MCF 10A (cell line): ENCODE measurements at places on chromosomes 1 and 21.
A peak's percentile ranks its signal among the peaks of the same experiment; 100 is the strongest.

GRCh38 chr1:221097479-221098281 lies 218.4 kb downstream of the HLX start:
- DNase-seq: peak; percentile 95

DNA sequence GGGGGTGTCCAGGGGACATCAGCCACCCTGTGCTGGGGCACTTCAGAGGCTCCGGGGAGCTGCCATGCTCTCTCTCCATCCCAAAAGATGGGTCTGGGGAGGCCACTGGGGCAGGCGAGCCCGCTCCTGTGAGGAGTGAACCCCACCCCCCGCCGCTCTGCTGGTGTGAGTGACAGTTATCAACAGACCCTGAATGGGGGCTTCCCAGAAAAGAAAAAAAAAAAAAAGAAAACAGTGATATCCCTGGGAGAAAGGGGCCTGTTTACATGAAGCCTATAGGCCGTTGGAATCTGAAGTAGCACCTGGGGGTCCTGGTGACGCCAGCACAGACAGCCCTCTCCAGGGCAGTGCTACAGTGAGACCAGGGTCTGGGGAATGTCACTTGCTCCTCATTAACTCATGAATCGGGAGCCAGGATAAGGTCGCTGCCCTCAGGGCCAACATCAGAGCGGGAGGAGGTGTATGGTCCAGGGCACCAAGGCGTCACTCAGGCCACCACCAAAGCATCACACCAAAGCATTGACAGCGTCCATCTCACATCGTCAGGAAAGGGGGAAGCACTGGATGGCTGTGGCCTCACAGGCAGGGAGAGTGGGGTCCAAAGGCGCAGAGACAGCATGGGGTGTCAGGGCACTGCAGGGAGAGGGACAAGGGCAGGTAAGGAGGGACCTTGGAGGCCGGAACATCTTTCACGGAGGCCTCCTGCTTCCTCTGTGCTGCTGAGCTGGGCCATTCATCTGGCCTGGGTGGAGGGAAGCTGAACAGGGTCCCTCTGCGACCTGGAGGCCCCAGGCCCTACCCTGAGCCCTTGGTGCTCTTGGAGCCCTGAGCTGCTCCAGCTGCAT lies 8.4 kb upstream of the NPHP4 start:
- DNase-seq: no peak

GRCh38 chr21:37297364-37297763 lies 30.2 kb upstream of the VPS26C start:
- no peak for DNase-seq

DNA sequence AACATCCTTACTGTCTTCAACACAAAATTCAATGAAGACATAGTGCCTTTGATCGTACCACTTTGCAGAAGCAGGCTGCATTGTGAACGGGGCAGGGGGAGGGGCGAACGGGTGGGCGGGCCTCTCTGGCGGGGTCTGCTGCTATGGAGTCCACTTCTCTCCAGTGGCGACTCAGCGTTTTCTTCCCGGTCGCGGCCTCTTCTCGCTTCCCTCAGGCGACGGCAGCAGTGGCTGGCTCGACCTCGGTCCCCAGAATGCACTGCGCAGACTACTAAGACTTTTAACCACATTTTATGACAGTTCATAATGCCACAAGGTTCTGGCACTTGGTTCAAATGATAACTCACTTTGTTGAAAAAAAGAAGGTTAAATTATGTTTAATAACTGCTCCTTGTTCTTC lies 21.2 kb downstream of the GBP2 start:
- DNase-seq: no peak

DNA sequence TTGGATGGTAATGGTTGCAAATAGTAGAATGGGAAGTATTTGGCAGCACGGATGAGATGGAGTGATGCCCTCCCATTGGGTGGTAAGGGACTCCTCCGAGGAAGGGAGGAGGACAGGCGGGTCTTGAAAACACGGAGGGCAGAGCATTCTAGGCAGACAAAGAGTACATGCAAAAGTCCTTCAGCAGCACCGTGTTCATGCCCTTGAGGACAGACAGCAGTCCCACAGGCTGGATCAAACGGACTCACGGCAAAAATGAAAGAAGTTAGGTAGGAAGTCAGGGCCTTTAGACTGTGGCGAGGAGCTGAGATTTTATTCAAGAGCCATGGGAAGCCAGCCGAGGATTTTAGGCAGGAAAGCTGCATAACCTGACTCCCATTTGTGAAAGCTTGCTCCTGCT lies 253.9 kb downstream of the RHOU start:
- no peak for DNase-seq

DNA sequence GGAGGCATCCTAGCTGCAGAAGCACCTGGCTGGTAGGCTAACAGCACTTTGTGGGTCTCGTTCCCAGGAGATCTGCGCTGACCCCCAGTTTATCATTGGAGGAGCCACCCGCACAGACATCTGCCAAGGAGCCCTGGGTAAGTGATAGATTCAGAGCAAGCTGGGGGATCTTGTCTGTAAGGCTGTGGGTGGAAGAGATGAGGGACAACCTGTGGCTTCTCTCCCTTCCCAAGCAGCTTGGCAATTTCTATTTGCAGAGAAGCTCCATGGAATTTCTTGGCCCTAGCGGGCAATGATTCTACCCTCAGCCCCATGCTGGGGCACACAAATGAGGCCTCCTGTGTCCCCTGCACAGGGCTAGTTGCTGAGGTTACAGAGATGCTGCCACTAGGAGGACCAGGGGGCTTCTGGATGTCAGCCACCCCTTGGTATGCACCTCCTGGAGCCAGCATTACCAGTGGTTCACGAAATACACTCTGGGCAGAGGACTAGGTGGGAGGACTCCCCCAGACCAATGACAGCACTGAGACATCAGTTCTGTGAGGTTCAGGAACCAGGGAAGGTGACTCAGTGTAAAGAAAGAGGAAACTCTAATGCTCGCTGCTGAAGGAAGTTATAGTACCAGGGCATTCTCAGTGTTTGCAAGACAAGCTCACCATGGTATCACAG lies 5.5 kb downstream of the CAPN2 start:
- no peak for DNase-seq

DNA sequence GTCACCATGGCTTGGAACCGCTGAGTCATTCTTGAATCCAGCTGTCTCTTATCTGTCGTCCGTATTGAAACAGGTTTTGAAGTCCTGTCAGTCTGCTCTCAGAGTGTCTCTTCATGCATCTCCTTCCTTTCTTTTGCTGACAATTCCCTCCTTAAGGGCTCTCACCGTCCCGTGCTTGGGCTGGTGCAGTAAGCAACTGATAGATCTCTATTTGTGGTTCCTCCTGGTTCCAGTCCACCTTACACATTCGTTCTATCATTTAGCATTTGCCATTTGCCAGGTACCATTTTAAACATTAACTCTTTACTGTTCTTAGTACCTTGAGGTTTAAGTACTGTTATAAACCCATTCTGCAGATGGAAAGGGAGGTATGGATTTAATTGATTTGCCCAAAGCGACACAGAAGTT lies 88.9 kb downstream of the DYRK1A start:
- no peak for DNase-seq

DNA sequence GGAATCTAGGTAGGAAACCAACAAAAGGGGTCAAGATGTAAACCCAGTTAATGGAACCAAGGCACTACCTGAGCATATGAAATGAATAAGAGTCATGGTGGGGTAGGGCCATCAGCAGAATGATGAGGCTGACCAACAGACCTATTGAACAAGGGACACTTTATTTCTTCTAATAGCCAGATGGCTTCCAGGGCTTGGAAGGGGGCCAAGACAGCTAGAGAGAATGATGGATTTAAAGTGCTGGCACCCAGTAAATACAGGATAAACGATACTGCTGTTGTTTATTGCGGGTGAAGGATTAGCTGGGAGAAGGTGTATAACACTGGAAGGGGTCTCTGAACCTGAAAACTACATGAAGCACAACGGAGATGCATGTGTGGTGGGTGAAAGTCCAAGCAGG lies 15.6 kb downstream of the DDAH1 start:
- DNase-seq: no peak

DNA sequence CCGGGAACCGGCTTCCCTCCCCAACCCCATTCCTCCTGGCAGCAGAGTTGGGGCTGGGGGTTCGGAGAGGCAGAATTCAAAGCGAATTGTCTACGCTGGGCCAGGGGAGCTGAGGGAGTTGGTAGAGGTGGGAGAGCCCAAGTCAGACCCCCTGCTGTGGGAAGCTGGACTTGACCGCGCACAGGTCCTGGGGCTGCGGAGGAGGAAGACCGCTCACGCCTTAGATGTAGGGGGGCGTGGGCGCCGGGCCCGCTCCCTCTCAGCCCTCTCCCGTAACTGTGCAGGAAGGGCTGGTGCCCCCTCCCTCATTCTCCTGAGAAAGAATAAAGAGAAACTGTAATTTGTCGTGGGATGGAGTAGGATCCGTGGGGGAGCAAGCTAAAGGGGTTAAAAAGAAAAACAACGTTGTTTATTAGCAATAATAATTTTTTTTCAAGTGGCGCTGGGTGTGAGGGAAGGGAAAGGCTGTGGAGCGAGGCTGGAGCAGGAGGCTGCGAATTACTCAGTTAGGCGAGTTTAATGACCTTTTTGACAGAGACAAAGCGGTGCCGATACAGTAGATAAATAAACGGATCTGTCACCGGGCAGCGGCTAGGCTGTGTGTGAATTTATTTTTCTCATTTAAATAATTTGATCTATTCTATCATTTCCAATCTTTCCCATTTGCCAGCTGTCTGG lies 838 bp upstream of the GRIK3 start:
- DNase-seq: no peak

DNA sequence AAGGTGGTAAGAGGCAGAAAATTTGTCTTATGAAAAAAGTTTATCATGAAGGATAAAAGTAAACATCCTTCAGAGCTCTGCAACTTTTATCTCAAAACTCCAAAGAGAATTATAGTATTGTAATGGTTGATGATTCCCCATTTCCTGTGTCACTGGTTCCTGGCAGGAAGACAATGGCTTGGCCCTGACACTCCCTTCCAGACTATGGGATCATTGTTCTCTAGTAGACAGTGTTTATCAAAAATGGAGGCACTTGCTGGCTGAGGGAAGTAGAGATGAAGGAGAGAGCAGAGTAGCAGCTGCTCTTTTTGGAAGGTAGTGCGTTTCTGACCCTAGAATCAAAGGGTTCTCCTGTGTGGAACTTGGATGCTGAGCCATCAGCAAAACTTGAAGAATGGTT lies 145.9 kb upstream of the ATP1B1 start:
- no peak for DNase-seq

- DNase-seq: no peak
Observed at GRCh38 chr1:59520194-59520593, 223.3 kb downstream of the FGGY start.

- no peak for DNase-seq
Observed at GRCh38 chr1:3061566-3061965, 7.4 kb upstream of the PRDM16 start.

- no peak for DNase-seq
Observed at GRCh38 chr1:229162825-229163515, 107.9 kb upstream of the RAB4A start.

- peak; percentile 92 for DNase-seq
Observed at GRCh38 chr1:168121401-168122011, 15.2 kb downstream of the GPR161 start.

DNA sequence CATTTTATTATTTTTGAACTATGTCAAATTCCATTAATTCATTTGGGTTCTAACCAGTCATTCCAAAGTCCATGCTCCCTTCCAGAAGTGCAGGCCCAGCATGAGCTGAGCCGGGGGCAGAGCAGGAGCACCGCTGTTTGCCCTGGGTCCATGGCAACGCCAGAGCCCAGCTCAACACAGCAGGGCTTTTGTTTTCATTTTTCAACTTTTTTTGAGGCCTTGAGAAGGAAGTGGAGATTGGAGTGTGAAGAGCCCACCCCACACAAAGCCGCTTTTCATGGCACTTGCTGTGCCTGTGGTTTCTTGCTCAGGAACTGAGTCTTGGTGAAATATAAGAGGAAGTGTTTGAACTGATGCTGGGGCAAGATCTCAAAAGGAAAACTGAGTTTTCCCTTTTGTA lies 13.2 kb upstream of the PRMT2 start:
- DNase-seq: no peak

DNA sequence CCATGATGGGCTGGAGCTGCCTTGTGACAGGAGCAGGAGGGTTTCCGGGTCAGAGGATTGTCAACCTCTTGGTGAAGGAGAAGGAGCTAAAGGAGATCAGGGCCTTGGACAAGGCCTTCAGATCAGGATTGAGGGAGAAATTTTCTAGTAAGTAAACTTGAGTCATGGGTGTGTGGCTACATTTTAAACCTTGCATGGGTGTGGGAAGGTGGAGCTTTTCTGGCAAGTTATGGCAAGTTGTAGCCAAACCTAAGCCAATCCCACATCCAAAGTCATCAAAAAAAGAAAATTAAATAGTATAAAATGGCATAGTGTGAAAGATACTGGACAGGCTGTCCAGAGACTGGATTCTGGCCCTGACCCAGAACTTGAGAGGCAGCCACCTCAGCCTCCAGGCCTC lies 39.8 kb upstream of the HSD3B1 start:
- no peak for DNase-seq

DNA sequence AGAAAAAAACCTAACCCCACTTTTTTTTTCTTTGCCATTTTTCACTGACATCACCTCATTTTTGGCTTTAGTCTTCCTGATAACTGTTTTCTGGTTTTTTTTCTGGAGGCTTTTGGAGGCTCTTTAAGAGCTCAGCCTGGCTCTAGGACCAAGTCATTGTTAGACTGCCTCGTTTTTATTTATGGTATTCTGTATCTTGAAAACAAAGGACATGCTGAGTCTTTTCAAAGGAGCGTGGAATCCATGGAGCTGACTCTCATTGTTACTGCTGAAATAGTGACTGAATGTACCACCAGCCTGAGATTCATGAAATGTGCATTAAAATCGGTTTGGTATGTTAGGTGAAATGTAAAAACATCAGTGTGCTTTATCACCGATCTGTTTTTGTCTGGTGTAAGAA lies 28.0 kb downstream of the RASAL2 start:
- no peak for DNase-seq

- DNase-seq: no peak
Observed at GRCh38 chr1:228334226-228334935, 72.3 kb downstream of the TRIM11 start.

GRCh38 chr1:157862114-157863070 lies 20.8 kb upstream of the CD5L start:
- DNase-seq: peak; percentile 42

DNA sequence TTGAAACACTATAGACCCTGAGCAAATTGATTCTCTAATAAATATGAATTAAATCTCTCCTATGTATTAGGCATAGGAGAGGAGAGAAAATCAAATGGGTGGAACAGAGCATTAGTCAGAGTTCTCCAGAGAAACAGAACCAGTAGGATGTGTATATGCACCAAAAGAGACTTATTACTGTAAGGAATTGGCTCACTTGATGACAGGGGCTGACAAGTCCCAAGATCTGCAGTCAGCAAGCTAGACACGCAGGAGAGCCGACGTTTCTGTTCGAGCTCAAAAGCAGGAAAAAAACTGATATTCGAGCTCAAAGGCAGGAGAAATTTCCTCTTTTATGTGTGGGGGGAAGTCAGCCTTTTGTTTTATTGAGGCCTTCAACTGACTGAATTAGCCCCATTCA lies 259.2 kb upstream of the KAZN start:
- DNase-seq: no peak

- DNase-seq: peak; percentile 35
Observed at GRCh38 chr1:198641501-198641900, 2.7 kb downstream of the PTPRC start.

- no peak for DNase-seq
Observed at GRCh38 chr1:156796340-156797097, 20.1 kb downstream of the SH2D2A start.

GRCh38 chr1:31483012-31483946 lies 70.3 kb downstream of the SERINC2 start:
- DNase-seq: peak; percentile 96

GRCh38 chr1:111082421-111083203 lies 57.3 kb downstream of the DRAM2 start:
- peak; percentile 58 for DNase-seq

GRCh38 chr1:8938232-8938999 lies 7.3 kb upstream of the CA6 start:
- DNase-seq: no peak
